Right atrium auricular region (tissue), 2 donors: ENCODE measurements at places on chromosomes 1 and 21. TPM values are rescaled to one million over a fixed set of nuclear protein-coding genes. Genes with fewer than 3 reads are reported as not detected.

Gene RGS1
- total RNA-seq, result 22.8 TPM

Gene VAV3
- 2.0 TPM for total RNA-seq

Gene CTSS
- 7.3 TPM for total RNA-seq

Gene CHRM3
- total RNA-seq, result 2.4 TPM

Gene TMEM51
- total RNA-seq, result 6.6 TPM

Gene LHX8
- total RNA-seq, result not detected

Gene PODN
- total RNA-seq, result 44.1 TPM

Gene OR10Z1
- not detected for total RNA-seq

Gene LDLRAD1
- total RNA-seq, result not detected

Gene PCSK9
- not detected for total RNA-seq

Gene SPRR2B
- not detected for total RNA-seq

- H3K27me3 ChIP-seq, result no peaks in the 10 kb centered on the region
- no peak for DNase-seq
- H3K4me3 ChIP-seq, result no peak overlapping the region
- no peak overlapping the region for H3K27ac ChIP-seq
Observed at GRCh38 chr1:59028048-59028447, 244.2 kb upstream of the JUN start.

DNA sequence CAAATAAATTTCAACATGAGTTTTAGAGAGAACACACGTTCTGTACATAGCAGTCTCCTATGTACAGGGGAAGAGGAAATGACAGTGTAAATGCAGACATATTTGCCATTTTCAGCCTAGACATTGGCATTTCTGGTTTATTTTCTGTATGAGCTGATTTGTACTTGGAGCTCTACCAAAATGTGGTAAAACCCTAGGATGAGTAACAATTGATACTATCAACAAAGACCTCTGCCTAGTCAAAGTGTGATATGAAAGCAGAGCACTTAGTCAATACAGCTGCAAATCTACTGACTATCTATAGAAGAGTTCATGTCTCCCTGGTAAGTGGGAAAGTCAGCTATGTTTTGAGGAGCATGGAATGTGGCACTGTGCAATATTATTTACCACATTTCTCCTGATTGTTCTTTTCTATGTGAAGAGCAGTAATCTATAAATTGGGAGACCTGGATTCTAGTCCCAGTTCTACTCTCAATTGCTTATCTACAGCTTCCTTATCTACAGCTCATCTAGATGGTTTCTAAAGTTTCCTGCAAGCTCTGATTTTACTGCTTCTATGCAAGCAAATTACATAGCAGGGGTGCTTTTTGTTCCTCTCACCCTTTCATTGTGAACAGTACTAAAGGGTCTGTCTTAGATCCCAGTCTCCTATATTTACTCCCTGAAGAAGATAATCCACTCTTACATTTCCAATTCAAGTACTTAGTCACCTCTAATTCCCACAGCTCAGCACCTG, 334.2 kb downstream of the NTNG1 start:
- H3K4me1 ChIP-seq, result no peaks in the 10 kb centered on the region
- no peaks in the 10 kb centered on the region for H3K27me3 ChIP-seq
- no peak overlapping the region for H3K27ac ChIP-seq
- H3K4me3 ChIP-seq, result no peak overlapping the region
- no peak for DNase-seq
- H3K36me3 ChIP-seq, result no peaks in the 10 kb centered on the region

- DNase-seq, result no peak
- H3K27me3 ChIP-seq, result no peaks in the 10 kb centered on the region
- no peak overlapping the region for H3K27ac ChIP-seq
- H3K4me1 ChIP-seq, result no peaks in the 10 kb centered on the region
- H3K4me3 ChIP-seq, result no peak overlapping the region
Observed at GRCh38 chr1:15384301-15384901, 25.3 kb upstream of the EFHD2 start.

DNA sequence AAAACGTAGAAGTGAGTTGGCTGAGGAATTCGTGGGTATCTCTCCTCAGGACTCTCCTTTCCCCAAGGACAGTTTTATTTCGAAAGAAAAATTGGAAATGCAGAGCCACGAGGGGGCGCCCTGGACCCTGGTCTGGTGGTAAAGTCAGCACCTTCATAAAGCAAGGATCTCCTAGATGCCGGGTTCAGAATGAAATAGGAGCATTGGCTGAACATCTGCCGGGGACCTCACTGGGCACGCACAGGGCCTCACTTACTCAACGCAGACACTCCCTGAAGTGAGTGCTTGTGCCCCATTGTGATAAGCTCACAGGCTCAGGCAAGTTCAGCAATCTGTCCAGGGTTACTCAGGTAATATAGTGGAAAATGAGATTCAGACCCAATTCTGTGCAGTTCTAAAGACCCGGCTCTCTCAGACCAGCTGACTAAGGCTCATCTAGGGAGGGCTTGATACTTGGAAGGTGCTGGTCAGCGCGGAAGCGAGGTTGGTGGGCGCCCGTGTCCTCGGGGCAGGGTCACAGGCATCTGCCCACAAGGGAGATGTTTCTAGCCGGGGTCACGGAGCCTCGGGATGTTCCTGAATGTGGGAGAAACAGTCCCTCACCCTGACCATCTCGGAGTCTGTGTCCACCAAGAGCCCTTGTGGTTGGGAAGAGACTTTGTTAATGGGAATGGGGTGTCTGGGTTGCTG, 55.7 kb upstream of the ETV3 start:
- no peak overlapping the region for H3K4me3 ChIP-seq
- no peaks in the 10 kb centered on the region for H3K36me3 ChIP-seq
- peak; percentile 66 for DNase-seq

GRCh38 chr1:228923973-228924686, 188.9 kb downstream of the RHOU start:
- H3K27me3 ChIP-seq, result no peaks in the 10 kb centered on the region
- no peaks in the 10 kb centered on the region for H3K4me1 ChIP-seq
- H3K4me3 ChIP-seq, result no peak overlapping the region
- no peak overlapping the region for H3K27ac ChIP-seq
- no peaks in the 10 kb centered on the region for H3K36me3 ChIP-seq

- H3K36me3 ChIP-seq, result no peaks in the 10 kb centered on the region
- no peaks in the 10 kb centered on the region for H3K27me3 ChIP-seq
- no peaks in the 10 kb centered on the region for H3K4me1 ChIP-seq
- no peak for DNase-seq
- no peak overlapping the region for H3K27ac ChIP-seq
Observed at GRCh38 chr1:200958597-200958996, 63.9 kb downstream of the INAVA start.

DNA sequence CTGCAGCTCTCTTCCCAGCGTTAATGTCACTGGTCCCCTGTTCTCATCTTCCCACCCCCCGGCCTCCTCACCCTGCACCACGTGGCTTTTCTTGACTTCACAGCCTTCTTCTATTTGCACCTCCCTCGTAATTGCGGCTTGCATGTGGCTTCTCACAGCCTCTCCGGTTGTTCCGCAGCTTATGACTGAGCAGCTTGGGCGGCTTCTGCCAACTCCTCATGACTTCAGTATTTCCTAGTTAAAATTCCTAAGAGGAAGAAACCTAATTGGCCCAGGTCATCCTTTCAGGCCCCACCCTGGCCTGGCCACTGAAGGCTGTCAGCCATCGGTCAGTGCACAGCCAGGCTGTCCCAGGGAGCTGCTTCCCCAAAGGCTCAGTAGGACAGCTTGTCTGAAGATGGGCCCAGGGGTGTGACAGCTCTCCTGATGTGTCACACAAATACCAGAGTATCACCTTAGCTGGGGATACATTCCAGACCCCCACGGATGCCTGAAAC, 8.6 kb upstream of the RERE start:
- H3K4me1 ChIP-seq, result peaks cover 21% of the 10 kb centered on the region
- H3K27me3 ChIP-seq, result no peaks in the 10 kb centered on the region
- no peak overlapping the region for H3K27ac ChIP-seq
- DNase-seq, result peak; percentile 71

DNA sequence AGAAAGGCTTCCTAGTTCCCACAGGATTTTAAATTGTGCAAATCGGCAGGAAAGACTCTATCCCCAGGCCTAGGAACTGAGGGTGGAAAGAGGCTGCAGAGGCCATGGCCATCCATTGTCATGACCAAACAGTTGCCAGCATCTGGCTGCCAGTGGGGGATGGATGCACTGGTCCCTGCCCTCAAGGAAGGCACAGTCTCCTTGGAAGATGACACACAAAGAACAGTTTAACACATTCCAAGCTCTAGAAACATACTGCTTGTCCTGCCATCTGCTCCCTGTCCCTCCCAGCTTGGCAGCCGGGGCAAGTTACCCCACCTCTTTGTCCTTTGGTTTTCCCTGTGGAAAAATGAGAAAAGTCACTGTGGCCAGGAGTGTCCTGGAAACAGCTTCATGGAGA, 83.2 kb downstream of the BCAR3 start:
- no peak overlapping the region for H3K4me3 ChIP-seq
- H3K27ac ChIP-seq, result no peak overlapping the region
- H3K36me3 ChIP-seq, result no peaks in the 10 kb centered on the region
- no peaks in the 10 kb centered on the region for H3K4me1 ChIP-seq
- no peak for DNase-seq

- H3K4me3 ChIP-seq, result no peak overlapping the region
- H3K36me3 ChIP-seq, result no peaks in the 10 kb centered on the region
- no peak for DNase-seq
- H3K27ac ChIP-seq, result no peak overlapping the region
- H3K27me3 ChIP-seq, result no peaks in the 10 kb centered on the region
Observed at GRCh38 chr1:98733782-98734112, 72.2 kb downstream of the SNX7 start.

DNA sequence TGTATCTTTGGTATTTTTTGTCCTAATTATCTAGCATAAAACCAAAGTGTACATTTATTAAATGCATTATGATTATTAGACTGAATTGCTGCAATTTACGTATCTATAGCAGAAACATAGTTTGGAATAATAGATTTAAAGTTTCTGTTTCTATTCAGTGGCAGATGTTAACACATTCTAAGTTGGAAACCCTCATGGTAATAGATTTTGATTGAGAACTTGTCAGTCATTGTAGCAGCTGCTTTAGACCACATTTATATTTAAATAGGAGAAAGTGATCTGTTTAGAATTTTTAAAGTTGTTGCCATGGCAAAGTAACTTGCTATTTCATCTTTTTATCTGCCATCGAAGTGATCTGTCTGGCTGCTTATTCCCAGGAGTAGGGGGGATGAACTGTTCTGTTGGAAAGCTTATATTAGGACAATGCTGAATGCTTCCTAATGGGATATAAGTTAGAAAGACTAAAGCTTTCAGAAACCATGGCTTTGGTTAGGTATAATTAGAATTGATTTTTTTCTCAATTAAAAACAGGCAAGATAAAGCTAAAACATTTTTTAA, 61.6 kb downstream of the HS2ST1 start:
- no peaks in the 10 kb centered on the region for H3K27me3 ChIP-seq
- H3K27ac ChIP-seq, result no peak overlapping the region
- no peak for DNase-seq
- no peaks in the 10 kb centered on the region for H3K4me1 ChIP-seq
- H3K4me3 ChIP-seq, result no peak overlapping the region

- H3K27ac ChIP-seq, result no peak overlapping the region
- no peaks in the 10 kb centered on the region for H3K4me1 ChIP-seq
- no peak for DNase-seq
- no peaks in the 10 kb centered on the region for H3K27me3 ChIP-seq
- H3K36me3 ChIP-seq, result no peaks in the 10 kb centered on the region
Observed at GRCh38 chr1:181587870-181588438, 104.6 kb downstream of the CACNA1E start.

GRCh38 chr21:27581168-27581567, 614.3 kb upstream of the ADAMTS5 start:
- no peak overlapping the region for H3K4me3 ChIP-seq
- H3K4me1 ChIP-seq, result no peaks in the 10 kb centered on the region
- H3K27me3 ChIP-seq, result no peaks in the 10 kb centered on the region
- no peak for DNase-seq
- no peak overlapping the region for H3K27ac ChIP-seq
- no peaks in the 10 kb centered on the region for H3K36me3 ChIP-seq

GRCh38 chr1:145922266-145922665, 3.7 kb upstream of the PEX11B start:
- H3K36me3 ChIP-seq, result peaks cover 8% of the 10 kb centered on the region
- H3K4me1 ChIP-seq, result peaks cover 33% of the 10 kb centered on the region
- DNase-seq, result no peak
- H3K4me3 ChIP-seq, result no peak overlapping the region
- no peaks in the 10 kb centered on the region for H3K27me3 ChIP-seq
- no peak overlapping the region for H3K27ac ChIP-seq

DNA sequence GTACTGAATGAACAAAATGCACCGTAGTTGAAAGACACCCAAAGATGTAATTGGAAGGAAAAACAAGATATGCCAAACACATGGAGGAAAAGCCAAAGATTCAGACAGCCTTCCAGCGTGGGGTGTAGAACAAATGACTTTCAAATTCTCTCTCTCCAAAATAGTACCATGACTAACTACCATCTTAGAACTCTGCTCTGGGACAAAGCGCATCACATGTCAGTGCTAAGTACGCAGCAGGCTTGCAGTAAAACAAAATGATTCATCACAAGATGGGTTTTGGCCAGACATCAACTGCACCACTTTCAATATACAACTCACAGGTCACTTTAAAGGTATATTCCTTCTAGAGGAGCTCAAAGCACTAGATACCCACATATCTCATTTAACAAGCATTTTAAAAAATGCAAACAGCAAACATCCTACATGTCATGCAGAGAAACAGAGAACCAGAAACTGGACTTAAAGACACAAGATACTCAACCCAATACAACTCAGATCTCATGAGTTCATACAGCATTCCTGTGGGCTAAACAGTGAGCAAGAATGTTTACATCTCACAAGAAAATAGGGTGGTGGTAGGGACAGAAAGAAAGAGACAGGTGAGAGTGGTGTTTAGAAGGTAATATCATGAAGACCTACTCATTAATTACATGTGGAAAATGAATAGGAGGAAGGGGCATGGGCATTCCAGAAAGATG, 75.7 kb downstream of the BCAR3 start:
- H3K27me3 ChIP-seq, result no peaks in the 10 kb centered on the region
- H3K4me1 ChIP-seq, result no peaks in the 10 kb centered on the region
- peak; percentile 42 for DNase-seq
- H3K4me3 ChIP-seq, result no peak overlapping the region
- H3K36me3 ChIP-seq, result no peaks in the 10 kb centered on the region

GRCh38 chr1:176101951-176102642, 105.0 kb downstream of the COP1 start:
- H3K27ac ChIP-seq, result no peak overlapping the region
- H3K27me3 ChIP-seq, result no peaks in the 10 kb centered on the region
- H3K36me3 ChIP-seq, result peaks cover 18% of the 10 kb centered on the region
- no peak for DNase-seq
- no peak overlapping the region for H3K4me3 ChIP-seq

- H3K4me3 ChIP-seq, result no peak overlapping the region
- DNase-seq, result no peak
- no peaks in the 10 kb centered on the region for H3K27me3 ChIP-seq
Observed at GRCh38 chr1:6511056-6511455, 19.6 kb upstream of the PLEKHG5 start.

GRCh38 chr21:14716761-14717396, 170.8 kb upstream of the SAMSN1 start:
- H3K4me1 ChIP-seq, result no peaks in the 10 kb centered on the region
- H3K27me3 ChIP-seq, result no peaks in the 10 kb centered on the region
- H3K4me3 ChIP-seq, result no peak overlapping the region
- H3K36me3 ChIP-seq, result no peaks in the 10 kb centered on the region
- DNase-seq, result no peak
- no peak overlapping the region for H3K27ac ChIP-seq
